Midbrain (tissue), 1 donor: ENCODE measurements at places on chromosomes 6 and 20.

- no peak for DNase-seq
Measured at GRCh38 chr6:159203304-159204005, 34.3 kb downstream of the FNDC1 start.

DNA sequence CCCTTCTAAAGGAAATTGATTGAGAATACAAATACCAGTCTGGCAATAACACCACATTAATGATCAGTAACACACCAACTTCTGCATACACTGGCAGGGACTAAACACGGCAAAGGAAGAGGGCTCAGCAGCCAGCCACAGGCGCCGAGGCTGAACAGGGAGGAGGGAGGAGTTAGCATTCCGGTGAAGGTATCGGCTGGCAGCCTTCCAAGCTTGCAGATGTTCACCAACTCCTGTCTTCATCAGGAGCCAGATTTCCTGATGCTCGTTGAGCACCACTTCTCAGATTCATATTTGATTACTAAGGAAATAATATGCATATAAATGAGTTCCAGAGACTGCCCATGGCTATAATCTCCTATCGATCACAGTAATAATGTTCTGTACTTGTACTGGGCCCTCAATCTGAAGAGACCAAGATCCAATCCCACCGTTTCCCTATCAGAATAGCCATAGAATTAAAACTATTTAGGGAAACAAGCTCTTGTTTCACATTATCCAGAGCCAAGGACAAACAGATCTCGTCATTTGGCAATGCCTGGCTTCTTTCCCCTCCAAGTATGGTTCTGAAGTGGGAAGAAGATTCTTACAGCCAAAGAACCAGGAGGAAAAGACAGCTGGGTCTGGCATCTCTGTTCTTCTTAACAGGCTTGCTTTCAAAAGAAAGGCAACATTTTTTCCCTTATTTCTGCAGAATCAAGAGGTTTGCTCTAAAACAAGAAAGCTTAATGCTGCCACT is 42.2 kb downstream of the GFOD1 start:
- no peak for DNase-seq

DNA sequence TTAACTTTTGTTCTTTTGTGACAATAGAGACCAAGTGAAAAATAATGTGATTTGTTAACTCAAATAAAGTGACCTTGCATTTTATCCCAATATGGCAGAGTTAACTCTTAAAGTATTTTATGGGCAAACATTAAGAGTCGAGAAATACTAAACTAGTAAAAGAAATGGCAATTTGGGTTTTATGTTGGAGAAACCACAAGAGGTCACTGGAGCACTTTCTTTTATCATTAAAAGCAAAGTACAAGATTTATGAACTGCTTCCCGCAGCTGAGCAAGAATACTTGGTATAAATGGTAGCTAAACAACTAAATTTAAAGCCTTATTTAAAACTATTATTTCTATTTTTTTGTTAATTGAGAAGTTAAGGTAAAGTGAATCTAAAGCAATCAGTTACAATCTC is 33.5 kb upstream of the MCM9 start:
- peak; percentile 55 for DNase-seq

DNA sequence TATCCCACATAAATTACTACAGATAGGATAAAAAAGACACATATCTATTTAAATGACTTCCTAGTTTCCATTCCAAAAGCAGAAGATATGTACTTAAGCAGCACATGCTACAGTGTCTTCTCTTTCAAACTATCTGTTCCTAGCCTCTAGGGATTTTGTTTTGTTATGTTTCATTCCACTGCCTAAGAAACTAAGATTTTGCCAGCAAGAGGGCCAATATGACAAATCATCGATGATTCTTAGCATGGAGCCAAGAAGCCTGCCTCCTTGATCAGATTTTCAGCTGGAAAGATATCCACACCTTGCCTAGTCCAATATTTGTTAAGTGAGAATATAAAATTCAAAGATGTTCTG is 7.0 kb downstream of the SNX5 start:
- DNase-seq = no peak

DNA sequence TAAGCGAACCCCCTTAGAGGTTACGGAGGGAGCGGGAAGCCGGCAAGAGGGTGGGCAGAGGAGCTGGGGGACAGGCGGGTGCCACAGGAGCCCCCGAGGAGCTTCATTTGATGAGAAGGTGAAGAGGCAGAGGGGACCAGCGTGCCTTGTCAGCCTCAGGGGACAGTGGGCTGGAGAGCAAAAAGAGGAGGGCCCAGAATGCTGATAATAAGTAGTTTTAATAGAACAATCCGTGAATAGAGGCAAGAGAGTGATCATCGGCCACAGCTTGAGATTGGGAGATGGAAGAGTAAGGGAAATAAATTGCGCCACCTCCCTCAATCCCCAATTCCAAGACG is 1.3 kb downstream of the COL19A1 start:
- DNase-seq = no peak

- peak; percentile 78 for DNase-seq
Measured at GRCh38 chr20:49381558-49382493, 100.6 kb downstream of the KCNB1 start.

DNA sequence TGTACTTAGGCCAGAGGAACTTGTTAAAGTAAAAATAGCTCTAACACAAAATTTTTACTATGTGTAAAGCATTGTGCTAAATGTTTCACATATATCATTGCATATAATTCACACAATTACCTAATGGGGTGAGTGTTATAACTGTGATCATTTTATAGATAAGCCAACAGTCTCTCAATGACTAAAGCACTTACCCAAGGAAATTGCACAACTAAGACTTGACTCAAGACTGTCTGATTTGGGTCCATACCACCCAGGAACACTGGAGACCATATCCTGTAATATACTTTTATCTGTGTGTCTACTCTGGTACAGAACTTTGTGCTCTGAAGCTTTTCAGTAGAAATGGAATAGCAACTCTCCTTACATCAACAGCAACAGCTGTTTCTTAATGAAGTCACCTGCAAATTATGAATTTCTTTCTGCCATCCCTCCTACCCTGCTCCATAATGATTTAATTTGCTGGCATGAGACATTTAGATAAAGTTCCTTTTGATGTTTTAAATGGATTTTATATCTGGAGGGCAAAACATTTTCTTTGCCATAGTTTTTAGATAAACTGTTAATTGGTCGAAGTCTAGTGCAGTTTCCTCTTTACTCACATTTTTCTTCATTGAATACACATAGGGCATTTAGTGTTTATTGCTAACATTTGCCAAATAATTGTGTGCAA is 47.5 kb downstream of the TSPYL4 start:
- no peak for DNase-seq

DNA sequence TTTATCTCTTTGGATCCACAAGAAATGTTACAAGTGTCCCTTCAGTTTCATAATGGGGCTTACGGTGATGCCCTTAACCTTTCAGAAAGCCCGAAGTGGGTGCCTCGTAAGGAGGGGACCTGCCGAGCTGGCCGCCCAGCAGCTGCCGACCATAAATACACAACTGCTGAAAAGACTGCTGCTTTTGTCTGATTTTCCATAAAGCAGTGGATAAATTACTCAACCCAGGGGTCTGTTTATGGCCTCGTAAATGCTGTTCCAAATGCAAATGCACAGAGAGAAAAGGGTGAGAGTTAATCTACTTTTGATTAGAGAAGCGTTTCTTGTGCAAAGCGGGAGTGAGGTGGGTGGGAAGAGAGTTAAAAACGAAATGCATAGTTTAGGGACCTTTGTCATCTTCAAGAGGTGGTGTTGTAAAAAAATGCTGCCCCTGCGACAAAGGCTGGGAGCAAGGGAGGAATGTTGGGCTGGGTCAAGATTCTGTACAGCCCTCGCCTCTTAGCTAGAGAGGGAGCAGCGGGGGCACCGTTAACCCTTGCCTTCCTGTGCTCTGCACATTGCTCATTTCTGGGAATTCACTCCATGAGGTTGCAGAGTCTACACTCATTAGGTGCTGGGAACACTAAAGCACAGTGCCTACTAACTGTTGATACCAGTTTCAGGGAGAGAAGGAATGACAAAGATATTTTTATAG is 112.0 kb upstream of the MTHFD1L start:
- no peak for DNase-seq

GRCh38 chr20:51715856-51716185 is 52.4 kb downstream of the ATP9A start:
- no peak for DNase-seq

GRCh38 chr6:1991332-1991878 is 254.0 kb downstream of the GMDS start:
- no peak for DNase-seq

DNA sequence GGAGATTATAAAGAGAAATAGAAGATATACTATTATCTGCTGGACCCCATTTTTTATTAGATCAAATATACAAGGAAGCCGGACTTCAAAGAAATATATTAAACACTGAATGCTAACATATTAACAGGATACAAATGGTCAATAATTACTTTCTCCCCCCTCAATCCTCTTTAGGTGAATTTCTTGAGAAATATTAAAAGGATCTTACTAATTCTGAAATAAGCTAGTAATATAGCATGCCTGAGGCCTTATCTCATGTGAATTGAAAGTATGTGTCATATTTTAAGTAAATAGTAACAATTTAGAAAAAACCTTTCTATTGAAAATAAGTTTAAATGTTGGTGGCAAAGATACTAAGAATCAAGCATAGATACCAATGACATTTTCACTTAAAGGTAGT is 954.7 kb upstream of the MAN1A1 start:
- no peak for DNase-seq

DNA sequence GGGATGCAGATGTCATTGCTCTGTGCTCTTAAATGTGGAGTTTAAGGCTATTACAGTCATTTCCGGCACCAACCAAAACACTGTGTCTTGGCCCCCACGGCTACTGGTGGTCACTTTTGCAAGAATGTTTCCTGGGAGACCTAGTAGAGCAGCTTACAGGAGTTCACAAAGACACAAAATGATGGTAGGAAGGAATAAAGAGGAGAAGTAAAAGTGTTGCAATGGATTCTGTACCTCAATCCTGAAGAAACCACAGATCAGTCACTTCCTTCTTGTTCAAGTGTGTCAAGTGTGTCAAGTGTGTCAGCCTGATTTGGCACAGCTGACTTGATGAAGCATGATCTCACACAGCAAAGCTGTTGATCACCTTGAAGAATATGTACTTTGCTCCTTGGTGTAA is 344.0 kb downstream of the PLCB1 start:
- no peak for DNase-seq

- no peak for DNase-seq
Measured at GRCh38 chr6:35713006-35713767, 23.6 kb upstream of the ARMC12 start.

- no peak for DNase-seq
Measured at GRCh38 chr6:53029761-53030160, 34.7 kb upstream of the GSTA4 start.
